ENCODE measurements at places on chromosomes 6 and 20.
A peak's percentile ranks its signal among the peaks of the same experiment; 100 is the strongest.

- no peak for DNase-seq
These were observed 88.9 kb downstream of the TFAP2B start for GRCh38 chr6:50907565-50907964.

DNA sequence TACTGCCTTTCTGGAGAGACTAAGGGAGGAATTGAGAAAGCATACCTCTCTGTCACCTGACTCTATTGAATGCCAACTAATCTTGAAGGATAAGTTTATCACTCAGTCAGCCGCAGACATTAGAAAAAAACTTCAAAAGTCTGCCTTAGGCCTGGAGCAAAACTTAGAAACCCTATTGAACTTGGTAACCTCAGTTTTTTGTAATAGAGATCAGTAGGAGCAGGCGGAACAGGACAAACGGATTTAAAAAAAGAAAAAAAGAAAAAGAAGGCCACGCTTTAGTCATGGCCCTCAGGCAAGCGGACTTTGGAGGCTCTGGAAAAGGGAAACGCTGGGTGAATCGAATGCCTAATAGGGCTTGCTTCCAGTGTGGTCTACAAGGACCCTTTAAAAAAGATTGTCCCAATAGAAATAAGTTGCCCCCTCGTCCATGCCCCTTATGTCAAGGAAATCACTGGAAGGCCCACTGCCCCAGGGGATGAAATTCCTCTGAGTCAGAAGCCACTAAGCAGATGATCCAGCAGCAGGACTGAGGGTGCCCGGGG lies 43.1 kb upstream of the RNF182 start:
- no peak for DNase-seq

DNA sequence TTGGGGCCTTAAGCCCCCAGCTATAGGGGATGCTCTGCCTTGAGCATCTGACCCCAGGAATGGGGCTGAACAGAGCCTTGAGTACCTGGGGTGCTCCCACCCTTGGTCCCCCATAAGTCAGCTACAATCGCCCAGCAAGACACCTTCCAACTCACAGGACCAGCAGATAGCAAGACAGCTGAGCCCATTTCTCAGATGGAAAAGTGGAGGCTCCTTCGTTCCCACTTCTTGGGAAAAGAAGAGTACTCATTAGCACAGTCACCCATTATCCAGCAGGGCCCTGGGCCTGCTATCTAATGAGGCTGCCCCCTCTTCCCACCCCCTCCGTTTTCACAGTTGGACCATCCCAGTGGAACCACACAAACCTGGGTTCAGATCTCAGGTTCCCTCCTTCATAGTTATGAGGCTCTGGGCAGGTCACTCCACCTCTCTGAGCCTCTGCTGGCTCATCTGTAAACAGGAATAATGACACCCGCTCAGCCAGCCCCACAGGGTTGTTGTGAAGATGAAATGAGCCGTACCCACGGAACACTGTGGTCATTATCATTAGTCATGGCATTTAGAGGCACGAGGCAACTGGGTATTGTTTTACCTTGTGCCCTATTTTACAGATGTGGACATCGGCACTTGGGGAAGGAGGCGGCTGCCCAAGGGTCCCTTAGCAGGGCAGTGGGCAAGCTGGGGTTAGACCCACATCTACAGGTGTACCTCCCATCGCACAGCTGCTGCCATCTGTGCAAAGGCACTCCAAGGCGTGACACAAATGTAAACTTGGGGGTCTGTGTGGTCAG lies 4.5 kb downstream of the LPIN3 start:
- DNase-seq, result no peak

DNA sequence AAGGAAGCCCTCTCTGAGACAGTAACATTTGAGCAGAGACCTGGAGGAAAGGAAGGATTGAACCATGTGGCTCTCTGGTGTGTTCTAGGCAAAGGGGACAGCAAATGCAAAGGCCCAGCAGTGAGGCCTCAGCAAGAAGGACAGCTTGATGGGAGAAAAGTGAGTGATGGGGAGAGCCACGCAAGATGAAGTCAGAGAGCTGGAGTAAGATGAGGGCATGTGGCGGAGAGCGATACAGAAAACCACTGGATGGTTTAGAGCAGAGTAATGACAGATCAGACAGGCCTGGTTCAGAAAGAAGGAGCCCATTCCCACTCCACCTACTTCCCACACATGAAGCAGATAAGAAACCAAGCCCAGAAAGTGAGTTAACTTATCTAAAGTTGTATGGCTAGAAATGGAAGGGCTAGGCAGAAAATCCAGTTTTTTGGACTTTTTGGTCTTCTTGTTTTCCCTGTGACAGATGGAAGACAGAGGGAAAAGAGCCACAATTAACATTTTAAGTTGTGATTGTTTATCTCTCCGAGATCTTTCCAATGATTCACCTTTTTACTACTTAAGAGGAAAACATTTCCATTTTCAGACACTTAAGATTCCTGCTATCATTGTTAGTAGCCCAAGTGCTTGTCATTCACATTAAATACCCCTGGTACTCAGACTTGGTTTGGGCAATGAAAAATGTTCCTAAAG lies 723 bp upstream of the SNPH start:
- DNase-seq, result no peak

GRCh38 chr6:109345986-109346385 lies 36.3 kb downstream of the CD164 start:
- DNase-seq, result no peak

- DNase-seq, result no peak
These were observed 40.2 kb upstream of the CRISP1 start for GRCh38 chr6:49906526-49906925.

GRCh38 chr20:16423311-16424212 lies 149.7 kb downstream of the KIF16B start:
- DNase-seq, result no peak

DNA sequence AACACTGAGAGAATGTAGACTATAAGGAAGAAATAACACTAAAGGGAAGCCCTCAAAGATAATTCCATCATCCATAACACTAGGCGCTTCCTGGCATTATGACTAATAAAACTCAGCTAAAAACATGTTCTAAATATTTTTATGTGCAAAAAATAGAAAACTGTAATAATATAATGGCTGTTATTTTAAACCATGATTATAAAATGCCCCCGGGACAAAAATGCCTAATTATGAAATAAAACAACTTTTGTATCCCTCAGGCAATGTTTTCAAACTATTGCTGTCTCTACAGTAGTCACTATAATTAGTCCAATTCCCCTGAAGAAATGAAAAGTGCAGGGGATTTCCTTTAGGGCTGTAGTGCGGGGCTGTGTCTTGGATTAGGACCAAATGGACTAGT lies 242.4 kb downstream of the RNF144B start:
- no peak for DNase-seq

- DNase-seq, result no peak
These were observed 7.3 kb upstream of the SNTA1 start for GRCh38 chr20:33450867-33451266.

DNA sequence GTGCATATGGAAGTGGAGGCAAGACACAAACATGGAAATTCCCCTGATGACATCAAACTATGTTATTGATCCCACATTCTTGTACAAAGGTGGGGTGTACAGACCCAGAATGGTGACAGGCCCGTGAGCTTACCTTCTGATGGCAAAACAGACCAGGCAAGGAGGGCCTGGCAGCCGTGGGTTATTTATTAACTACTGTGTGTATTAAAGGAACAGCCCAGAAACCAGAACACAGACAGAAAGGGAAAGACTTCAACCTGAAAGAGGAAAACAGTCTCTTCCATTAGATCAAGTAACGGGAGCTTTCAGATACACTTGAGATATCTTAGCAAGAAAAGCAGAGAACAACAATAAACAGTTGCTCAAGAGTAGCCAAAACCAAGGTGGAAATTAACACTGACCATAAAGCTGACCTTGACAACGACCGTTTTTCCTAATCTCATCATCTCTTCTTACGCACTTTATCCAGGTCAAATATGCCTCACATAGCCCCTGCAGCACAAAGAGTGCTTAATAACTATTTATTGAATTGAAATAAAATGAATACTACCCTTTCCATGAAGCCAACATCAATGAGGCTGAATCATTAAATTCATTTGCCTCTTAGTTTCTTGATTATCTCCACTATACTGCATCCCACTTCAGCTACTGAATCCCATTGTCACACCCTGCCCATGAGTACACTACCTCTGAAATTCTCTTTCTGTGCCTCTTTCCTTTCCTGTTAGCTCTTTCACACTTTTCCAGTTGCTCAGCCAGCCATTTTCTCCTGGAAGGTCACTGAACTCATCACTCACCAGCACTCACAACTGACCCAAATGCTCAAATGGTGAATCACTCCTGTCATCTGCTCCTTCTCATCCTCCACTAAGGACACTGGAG lies 67.4 kb downstream of the MOXD1 start:
- DNase-seq, result no peak

GRCh38 chr6:40505191-40505810 lies 81.9 kb downstream of the LRFN2 start:
- DNase-seq, result no peak

- DNase-seq, result peak; percentile 88
These were observed at the start of gene UBE2V1 for GRCh38 chr20:50112512-50113419. TSS of gene UBE2V1 (minus strand) at chr20:50113150. CDS start at chr20:50113128, 22 bp downstream.

- DNase-seq, result no peak
These were observed 24.8 kb downstream of the NCOA5 start for GRCh38 chr20:46065006-46065405.

DNA sequence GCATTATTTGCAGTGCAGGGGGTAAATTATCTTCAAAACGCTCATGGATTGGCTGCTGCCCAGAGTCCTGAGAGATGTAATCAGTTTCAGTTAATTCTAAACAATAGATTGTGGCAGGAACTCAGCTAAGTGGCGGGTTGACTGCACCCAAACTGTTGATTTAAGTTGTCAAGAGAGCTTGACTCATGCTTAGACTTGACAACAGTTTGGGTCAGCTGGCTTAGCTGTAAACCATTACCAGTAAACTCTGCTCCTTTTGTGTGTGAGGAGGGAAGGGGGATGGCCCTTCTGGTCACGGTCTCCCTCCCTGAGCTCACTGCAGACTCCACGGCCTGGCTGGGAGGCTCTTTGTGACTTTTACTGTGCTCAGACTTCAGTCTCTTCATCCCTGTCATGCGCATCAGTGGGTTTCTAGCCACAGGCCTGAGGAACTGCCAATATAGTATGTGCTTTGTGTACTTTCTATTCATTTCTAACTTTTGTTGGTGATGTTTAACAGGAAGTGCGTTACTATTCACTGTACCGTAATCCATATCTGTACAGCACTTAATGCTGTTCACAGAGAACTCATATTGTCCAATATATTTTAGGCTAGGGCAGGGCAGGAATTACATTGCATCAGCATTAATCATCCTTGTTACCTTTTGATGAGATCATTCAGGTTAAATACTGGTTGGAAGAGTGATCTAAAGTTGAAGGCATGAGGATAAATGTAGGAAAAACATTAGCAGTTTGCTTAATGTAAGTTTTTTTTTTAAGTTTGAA lies 488.3 kb downstream of the CDKAL1 start:
- no peak for DNase-seq

DNA sequence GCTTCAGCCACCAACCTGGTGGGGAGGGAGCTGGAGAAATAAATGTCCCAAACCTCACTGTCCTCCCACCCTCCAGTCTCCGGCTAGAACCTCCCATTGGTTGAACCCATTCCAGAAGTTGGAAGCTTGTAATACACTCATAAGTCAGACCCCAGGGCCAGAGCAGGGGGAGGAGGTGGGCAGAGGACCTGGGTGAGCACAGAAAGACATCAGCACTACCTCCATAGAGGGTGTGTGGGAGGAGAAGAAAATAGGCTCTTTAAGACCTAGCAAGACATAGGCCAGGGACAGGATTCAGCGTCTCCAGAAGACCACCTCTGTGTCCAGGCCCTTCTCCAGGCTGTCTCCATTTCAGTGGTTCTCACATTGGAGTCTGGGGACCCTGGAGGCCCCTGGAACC lies 73.3 kb upstream of the TOP1 start:
- DNase-seq, result no peak

DNA sequence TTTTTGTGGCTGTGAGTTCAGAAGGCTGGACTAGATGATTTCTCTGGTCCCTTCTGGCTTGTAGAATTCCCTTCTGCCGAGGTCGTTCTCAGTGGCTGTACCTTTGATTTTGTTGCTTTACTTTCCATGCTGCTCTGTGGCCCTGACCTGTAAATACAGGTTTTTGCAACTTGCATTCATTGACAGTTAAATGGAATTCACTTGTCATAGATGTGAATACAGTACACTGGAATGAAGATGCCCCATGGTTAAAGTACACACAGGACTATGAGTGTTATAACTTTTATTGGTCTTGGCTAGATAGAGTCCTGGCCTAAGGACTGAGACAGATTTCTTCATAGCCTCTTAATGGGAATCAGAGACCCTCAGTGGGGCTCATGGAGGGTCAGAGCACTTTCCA lies 12.9 kb upstream of the EFCAB8 start:
- no peak for DNase-seq

- no peak for DNase-seq
These were observed 509.7 kb upstream of the MARCKS start for GRCh38 chr6:113347436-113347835.

DNA sequence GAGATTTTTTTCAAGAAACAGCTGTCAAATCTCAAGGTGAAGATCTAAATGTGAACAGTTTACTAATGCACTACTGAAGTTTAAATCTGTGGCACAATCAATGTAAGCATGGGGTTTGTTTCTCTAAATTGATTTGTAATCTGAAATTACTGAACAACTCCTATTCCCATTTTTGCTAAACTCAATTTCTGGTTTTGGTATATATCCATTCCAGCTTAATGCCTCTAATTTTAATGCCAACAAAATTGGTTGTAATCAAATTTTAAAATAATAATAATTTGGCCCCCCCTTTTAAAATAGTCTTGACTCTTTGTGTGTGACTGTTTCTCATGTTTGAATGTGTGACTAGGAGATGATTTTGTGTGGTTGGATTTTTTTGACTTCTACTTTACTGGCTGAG lies 4.0 kb downstream of the PNRC1 start:
- DNase-seq, result no peak

- DNase-seq, result no peak
These were observed 103.6 kb upstream of the NXT1 start for GRCh38 chr20:23246717-23247664.

GRCh38 chr20:29079769-29080690 lies 2177.4 kb upstream of the DEFB115 start:
- DNase-seq, result no peak

DNA sequence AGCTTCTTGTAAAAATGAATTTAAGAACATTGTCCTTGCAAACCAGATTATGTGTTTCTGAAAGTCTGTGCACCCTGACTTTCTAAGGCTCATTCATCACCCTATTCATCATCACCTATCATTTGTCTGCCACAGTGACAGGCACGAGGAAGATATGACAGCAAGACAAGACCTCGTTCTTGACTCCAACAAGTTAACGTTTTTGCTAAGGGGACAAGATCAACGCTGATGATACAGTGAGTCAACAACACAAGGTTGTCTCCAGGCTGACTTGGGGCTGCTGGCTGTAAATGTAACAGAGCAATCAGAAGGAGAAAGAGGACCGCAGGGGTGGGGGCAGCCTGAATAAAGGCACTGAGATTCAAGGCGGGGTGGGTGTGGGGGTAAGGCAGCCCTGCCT lies 94.2 kb downstream of the FOXC1 start:
- DNase-seq, result no peak

- no peak for DNase-seq
These were observed 22.6 kb upstream of the DYNLRB1 start for GRCh38 chr20:34493646-34494045.

GRCh38 chr6:45486736-45487135 lies 109.0 kb upstream of the SUPT3H start:
- no peak for DNase-seq
